ENCODE measurements at places on chromosomes 6 and 20.
A peak's percentile ranks its signal among the peaks of the same experiment; 100 is the strongest.

DNA sequence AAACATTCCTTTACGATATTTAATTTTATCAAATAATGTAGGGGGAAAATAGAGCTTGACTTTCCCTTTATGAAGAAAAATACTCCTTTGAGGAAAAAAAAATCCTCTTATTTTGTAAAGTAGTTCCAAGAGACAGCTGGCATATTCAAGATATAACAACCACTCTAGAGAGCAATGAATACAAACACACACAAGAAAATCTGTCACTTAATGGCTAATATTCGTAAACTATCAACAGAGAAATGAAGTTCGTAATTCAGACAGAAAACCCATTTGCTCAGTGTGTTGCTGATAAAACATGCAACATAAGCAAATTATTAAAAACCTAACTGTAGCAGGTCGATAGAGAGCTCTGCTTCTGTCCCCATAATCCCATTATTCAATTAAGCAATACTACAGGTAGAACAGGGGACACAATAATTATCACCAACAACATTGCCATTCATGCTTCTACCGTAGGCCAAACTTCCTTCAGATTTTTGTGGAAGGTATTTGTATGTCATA, 714.4 kb upstream of the MARCKS start:
- no peak for DNase-seq

GRCh38 chr20:50859161-50859560, 64.3 kb downstream of the BCAS4 start:
- no peak for DNase-seq

- peak; percentile 57 for DNase-seq
Measured at GRCh38 chr6:77457720-77458349, 5.5 kb downstream of the HTR1B start.

GRCh38 chr6:130676773-130677144, 150.4 kb upstream of the SMLR1 start:
- DNase-seq, result no peak

DNA sequence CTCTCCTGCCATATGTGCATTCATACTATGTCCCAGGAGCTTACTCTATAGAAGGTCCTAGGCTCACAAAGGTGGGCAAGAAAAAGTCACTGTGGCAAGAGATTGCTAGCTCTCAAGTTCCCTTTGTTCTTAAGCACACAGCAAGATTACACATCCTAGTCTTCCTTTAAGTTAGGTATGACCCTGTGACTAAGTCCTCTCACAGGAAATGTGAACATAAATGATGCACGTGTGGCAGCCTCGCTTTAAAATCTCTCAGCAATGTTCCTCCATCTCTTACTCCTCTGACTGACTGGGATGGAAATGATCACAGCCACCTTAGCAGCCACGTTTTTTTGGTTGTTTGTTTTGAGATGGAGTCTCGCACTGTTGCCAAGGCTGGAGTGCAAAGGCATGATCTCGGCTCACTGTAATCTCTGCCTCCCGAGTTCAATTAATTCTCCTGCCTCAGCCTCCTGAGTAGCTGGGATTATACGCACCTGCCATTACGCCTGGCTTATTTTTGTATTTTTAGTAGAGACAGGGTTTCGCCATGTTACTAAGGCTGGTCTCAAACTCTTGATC, 35.7 kb upstream of the HAO1 start:
- no peak for DNase-seq

DNA sequence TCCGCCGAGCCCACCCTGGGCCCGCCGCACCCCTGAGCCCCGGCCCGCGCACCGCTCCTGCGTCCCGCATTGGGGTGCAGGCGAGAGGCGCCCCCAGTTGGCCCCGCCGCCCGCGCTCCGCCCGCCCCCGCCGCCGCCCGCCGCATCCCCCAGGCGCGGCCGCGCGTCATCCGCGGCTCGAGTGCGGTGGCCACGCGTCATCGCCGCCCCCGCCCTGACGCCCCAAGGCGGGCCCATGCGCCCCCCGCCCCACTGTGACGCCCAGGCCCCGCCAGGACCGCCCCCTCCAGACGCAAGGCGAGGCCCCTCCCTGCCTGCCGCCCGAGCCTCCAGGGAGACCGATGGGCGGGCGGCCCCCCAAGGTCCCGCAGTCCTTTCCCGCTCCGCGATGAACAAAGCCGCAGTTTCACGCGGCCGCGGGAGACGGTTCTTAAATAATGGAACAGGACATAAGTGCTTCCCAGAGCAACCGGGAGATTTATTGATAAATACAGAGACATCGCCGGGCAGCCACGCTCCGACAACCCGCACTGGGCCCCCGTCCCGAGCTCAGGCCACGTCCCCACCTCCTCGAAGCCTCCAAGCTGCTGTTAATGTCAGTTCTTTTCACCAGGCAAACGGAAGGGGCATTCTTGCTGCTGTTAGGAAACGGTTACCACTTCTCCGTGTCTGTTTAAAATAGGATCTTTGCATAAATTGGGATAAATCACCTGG, at the start of gene ANKRD60:
ANKRD60 (minus strand) TSS at position 170 of the 714 bp plus-strand sequence; CDS start at position 170, 0 bp downstream.
- DNase-seq, result no peak

DNA sequence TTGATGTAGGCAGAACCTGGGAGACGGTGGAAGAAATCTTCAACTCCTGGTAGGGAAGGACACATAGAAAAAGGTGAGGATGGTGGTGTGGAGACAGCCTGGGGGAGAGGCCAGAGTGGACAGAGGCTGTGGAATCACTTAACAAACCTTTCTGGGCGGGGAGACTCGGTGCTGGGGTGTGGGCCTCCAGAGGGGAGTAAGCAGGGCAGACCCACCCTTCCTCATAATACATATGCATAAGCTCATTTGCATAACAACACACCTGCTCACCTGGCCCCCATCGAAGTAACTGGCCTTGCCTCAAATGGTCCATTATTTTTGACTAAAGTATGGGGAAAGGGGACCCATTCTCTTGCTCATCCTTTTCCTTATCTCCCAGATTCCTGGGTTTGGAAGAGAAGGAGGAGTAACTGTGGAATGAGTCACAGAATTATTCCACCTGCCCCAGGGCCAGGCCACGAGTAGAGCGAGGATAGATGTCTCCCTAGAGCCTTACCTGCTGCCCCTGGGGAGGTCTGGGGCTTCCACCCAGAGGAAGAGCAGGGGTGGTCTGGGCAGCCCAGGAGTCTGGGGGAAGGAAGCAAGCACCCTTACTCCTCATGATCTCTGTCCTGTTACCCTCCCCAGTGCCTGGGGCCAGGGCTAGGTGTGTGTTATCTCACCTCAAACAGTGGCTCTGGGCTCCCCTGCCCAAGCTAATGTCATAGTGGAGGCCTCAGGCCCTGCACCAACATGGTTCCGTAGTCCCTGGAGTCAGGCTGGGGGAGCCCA, 10.7 kb upstream of the VEGFA start:
- DNase-seq, result no peak

GRCh38 chr20:43947316-43947710, 32.7 kb downstream of the TOX2 start:
- DNase-seq, result no peak

DNA sequence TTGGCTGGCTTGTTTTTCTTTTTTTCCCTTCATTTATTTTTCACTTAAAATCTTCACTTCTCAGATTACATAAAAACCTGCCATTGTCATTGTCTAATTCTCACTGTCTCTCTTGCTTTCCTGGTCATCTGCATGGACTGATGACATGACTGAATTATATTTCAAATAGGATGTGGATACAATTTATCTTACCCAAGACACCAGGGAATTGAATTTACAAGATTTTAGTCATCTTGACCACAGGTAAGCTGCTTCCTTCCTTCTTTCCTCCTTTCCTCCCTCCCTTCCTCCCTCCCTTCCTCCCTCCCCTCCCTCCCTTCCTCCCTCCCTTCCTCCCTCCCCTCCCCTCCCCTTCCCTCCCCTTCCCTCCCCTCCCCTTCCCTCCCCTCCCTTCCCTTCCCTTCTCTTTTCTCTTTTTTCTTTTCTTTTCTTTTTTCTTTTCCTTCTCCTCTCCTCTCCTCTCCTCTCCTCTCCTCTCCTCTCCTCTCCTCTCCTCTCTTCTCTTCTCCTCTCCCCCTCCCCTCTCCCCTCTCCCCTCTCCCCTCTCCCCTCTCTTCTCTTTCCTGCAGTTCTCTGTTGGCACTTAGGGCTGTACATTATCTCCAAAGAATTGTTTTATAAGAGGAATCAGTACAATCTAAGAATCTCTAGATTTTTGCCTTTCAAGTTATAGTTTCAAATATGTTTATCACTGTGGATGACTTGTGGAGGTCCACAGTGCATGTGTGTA, 171.5 kb downstream of the CARMIL1 start:
- no peak for DNase-seq

- DNase-seq, result no peak
Measured at GRCh38 chr6:33167374-33168283, 24.6 kb downstream of the COL11A2 start.

GRCh38 chr6:122187186-122187585, 212.3 kb upstream of the HSF2 start:
- DNase-seq, result no peak

DNA sequence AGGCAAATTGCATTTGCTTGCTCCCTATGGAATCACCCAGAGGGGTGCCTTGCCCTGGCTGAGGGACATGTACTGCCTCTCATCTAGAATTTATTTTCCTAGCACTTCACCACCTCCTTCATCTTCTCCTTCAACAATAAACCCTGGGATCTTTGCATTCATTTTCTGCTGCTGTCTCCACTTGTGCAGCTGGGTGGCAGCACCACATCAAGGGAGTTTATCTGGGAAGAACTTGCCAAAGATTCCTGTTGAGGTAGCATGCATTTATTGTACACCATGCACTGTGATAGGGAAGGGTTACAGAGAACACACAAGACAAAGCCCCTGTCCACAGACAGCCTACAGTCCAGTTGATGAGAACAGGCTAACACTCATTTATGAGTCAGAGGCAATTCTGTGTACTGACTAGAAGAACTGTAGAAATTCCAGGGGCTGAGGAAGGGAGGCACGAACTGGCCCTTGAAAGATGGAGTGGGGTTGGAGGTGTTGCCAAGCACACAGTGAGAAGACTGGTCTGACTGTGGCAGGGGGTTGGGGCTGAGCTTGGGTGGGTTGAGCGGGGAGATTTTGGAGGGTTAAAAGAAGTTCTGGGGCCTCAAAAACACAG, 17.5 kb downstream of the C20orf173 start:
- peak; percentile 52 for DNase-seq

DNA sequence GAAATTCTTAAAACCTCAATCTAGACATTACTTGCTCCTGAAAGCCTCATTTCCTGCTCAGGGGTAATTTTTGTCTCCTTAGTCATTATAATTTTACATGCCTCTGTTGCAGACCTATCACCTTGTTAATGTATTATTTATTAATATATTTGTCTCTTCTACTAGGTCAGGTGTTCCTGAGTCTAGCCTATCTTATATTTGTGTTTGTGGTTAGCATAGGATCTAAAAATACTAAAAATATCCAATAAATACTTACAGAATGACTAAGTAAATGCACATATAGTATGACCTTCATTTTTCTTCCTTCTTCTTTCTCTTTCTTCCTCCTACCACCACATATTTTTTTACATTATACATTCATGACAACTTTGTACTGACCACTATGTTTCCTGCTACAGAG, 268.9 kb upstream of the HS3ST5 start:
- DNase-seq, result no peak

DNA sequence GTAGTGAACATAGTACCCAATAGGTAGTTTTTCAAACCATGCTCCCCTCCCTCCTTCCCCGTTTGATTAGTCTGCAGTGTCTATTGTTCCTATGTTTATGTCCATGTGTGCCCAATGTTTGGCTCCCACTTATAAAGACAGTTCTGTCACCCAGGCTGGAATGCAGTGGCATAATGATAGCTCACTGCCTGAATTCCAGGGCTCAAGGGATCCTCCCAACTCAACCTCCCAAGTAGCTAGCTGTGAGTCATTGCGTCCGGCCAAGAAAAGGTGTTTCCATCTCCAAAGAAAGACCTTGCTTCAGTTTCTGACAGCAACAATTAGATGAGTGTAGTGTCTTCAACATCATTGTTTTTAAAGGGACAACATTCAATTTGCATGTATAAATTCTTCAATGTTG, 131.1 kb upstream of the CEP162 start:
- no peak for DNase-seq

GRCh38 chr20:48912065-48912464, 9.4 kb upstream of the ARFGEF2 start:
- no peak for DNase-seq

DNA sequence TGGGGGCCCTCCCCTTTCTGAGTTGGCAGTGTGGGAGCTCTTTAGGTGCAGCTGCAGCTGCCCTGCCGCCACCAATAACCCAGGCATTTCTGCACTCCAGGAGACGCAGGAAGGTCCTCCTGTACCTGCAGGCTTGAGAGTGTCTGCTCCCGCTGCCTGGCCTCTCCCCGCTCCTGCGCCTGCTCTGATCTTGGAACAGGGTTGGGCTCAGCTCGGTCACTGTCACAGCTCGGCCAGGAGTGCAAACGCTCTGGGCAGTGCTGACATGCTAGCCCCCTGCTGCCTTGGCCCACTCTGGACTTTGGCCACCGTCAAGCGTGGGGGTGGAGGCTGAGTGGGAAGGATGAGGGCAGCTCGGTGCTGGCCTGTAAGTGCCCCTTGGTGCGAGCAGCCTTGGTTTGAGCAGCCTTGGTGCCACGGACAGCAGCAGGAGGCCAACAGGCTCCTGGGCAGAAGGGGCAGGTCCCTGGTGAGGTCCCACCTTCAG, 738.1 kb upstream of the GJE1 start:
- no peak for DNase-seq

GRCh38 chr20:18645851-18646250, 58.0 kb downstream of the DTD1 start:
- DNase-seq, result no peak

- no peak for DNase-seq
Measured at GRCh38 chr6:34045771-34046170, 100.1 kb downstream of the GRM4 start.

- DNase-seq, result no peak
Measured at GRCh38 chr6:151440930-151441329, 11.0 kb downstream of the RMND1 start.

DNA sequence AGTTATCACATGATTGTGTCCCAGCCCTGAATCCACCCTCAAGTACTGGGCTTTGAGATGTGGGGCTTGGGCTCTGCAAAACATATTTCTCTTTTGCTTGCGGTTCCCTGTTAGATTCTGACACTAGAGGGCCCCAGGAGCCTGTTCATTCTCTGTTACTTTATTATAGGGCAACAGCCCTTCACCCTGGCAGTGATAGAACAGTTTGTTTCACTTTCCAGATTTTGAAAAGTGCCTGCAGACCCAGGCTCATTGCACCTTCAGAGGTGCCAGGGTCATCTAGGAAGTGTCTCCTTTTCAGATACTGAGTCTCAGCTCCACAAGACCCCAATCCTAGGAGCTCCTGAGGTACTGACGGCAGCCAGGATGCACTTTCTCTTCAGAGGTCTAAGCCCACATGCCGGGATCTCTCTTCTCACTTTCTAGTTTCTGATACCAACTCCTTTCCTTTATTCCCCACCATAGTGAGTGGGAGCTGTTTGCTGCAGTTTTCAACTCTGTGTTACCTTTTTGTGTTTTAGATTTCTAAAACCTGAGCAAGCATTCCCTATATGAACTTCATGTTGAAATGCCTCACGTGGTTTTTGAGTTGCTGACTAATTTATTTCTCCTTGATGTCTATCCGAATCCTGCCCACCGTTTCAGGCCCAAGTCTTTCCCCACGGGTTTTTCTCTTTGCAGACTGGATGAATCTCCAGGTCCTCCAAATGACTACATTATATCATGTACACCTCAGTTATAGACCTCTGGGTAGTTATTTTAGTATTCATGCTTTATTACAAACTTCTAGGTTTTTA, 10.9 kb downstream of the ABT1 start:
- DNase-seq, result peak; percentile 80

- DNase-seq, result no peak
Measured at GRCh38 chr6:2731281-2731909, 19.3 kb downstream of the MYLK4 start.

Measured in RKO (cell line).